ENCODE measurements at places on chromosomes 4 and X.
A peak's percentile ranks its signal among the peaks of the same experiment; 100 is the strongest.

GRCh38 chr4:183082053-183082452 lies 17.0 kb upstream of the WWC2 start:
- no peak overlapping the region for H3K27ac ChIP-seq
- DNase-seq = no peak
- H3K27me3 ChIP-seq = no peaks in the 10 kb centered on the region
- peaks cover 2% of the 10 kb centered on the region for H3K4me1 ChIP-seq

DNA sequence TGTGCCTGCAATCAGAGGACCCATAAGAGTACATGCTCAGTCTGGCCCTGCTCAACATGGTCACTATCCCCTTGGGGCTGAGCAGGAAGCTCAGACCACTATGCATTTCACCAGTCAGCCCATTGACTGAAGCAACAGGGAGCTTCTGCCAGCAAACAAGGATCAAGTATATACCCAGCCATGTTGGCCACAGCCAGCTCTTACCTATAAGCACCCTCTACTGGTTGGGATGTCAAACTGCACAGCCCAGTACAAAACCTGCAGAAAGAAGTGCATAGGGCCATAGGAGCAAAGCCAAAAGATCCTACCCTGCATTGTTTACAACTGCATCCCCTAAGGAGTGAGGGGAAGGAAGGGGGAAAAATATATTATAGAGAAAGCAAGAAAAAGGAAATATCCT lies 214.4 kb upstream of the CPEB2 start:
- no peak for DNase-seq
- H3K27me3 ChIP-seq = no peaks in the 10 kb centered on the region
- H3K4me1 ChIP-seq = no peaks in the 10 kb centered on the region
- H3K27ac ChIP-seq = no peak overlapping the region
- no peak overlapping the region for H3K4me3 ChIP-seq

DNA sequence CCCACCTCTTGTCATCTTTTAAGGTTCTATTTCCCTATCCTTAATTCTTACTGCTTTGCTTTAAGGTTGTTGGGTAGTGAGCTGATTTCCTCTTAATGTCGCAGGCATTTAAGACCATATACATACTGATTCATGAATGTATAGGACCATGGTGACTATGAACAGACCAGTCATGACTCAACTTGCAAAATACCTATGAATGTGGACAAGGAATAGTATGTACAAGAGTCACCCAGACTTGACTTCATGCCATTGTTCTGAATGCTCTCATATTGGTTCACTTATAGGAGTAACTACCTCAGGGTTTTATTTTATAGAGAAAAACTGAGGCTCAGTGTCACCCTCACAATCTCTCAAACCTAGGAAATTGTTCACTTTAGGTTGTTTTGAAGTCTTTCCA lies 44.3 kb downstream of the CCNG2 start:
- peaks cover 2% of the 10 kb centered on the region for H3K27me3 ChIP-seq
- peaks cover 2% of the 10 kb centered on the region for H3K4me1 ChIP-seq
- H3K27ac ChIP-seq = no peak overlapping the region

DNA sequence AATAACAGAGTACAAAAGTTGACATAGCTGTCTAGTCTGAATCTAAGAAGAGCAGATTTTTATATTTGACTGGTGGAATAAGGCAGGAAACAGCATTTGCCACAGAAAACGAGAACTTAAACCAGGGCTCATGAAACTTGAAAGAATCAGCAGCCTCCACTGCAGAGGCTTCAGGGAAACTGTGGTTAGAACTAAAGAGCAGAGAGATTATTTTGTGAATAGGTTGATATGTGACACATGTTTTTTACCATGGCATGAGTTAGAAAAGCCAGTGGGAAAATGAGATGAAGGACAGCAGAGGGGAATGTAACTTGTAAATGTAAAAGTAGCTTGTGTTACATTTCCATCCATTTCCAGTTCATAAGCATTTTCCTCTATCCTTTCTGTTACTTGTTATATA lies 63.7 kb upstream of the CAMK2D start:
- H3K36me3 ChIP-seq = no peaks in the 10 kb centered on the region
- no peak overlapping the region for H3K27ac ChIP-seq
- H3K27me3 ChIP-seq = peaks cover 2% of the 10 kb centered on the region
- DNase-seq = no peak

DNA sequence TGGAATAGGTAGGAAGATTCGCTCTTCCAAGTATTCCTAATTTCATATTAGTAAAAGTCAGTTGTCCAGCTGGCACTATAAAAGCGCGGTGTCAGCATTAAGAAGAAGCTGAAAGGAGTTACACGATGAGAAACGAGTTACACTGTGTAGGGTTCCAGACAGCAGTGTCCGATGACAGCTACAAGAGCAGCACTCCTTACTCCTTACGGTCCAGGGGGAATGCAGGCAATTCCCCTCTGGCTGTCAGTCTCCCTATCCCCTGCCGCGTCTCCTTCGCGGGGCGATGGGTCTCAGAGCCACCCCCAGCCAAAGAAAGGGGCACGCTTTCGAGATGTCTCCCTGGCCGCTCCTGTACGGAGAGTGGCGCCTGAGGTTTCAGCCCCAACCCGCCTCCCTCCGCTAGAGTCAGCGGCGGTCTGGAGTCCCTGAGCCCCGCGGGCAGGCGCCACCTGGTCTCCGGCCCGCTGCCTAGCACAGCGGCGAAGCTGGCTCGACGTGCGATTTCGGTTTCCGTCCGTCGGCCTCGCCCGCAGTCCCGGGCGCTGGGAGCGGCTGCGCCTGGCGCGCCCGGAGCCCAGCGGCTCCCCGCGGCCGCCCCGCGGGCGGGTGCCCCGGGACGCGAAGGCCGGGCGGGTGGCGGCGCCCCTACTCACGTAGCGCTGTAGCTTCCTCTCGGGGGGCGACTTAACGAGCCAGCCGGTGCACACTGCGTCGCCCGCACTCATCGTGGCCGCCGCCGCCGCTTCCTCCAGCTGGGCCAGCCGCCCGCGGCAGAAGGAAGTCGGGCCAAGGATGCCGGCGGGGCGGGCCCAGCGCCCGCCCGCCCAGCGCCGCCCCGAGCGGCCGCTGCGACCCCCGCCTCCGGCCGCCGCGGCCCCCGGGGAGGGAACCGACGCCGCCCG lies at the start of gene GAB3:
TSS of gene GAB3 (minus strand) at position 777 of the 902 bp plus-strand sequence. CDS start at position 725, 52 bp downstream.
- peak within 1 kb of the TSS; percentile 94 for H3K27ac ChIP-seq
- H3K36me3 ChIP-seq = no peaks in the 10 kb centered on the region
- H3K4me1 ChIP-seq = peaks cover 20% of the 10 kb centered on the region
- DNase-seq = peak; percentile 70
- H3K27me3 ChIP-seq = peaks cover 4% of the 10 kb centered on the region

GRCh38 chr4:170849969-170850368 lies 760.2 kb upstream of the AADAT start:
- H3K27me3 ChIP-seq = peaks cover 2% of the 10 kb centered on the region
- H3K4me1 ChIP-seq = no peaks in the 10 kb centered on the region
- no peak for DNase-seq
- H3K4me3 ChIP-seq = no peak overlapping the region
- H3K36me3 ChIP-seq = no peaks in the 10 kb centered on the region

DNA sequence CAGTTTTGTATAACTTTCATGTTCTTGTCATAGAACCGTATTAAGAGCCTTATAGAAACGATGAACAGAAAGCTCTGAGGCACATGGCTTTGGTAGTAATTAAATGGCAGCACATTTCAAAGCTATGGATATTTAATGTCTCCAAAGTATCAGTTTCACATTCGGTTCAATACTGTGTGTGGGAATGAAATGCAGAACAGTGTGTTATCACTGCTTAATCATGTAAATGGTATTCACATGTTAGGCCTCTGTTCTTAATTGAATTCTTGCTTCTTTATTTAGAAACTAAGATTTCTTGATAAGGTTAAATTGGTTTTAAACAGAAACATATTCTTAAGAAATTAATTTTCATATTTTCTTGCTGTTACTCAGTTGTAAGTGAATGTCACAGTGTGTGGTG lies 701.0 kb upstream of the PITX2 start:
- no peak overlapping the region for H3K27ac ChIP-seq
- H3K27me3 ChIP-seq = no peaks in the 10 kb centered on the region
- H3K4me1 ChIP-seq = no peaks in the 10 kb centered on the region
- H3K4me3 ChIP-seq = no peak overlapping the region

GRCh38 chrX:151178746-151179145 lies 2.4 kb downstream of the GPR50 start:
- H3K36me3 ChIP-seq = no peaks in the 10 kb centered on the region
- peak overlapping the region; percentile 76 for H3K4me3 ChIP-seq
- H3K4me1 ChIP-seq = no peaks in the 10 kb centered on the region
- peaks cover 10% of the 10 kb centered on the region for H3K27me3 ChIP-seq
- H3K27ac ChIP-seq = no peak overlapping the region
- DNase-seq = no peak

All from glutamatergic neuron (in vitro differentiated cells).